Right lobe of liver (tissue), 6 donors: ENCODE measurements at places on chromosomes 11 and 22. TPM values are rescaled to one million over a fixed set of nuclear protein-coding genes. Genes with fewer than 3 reads are reported as not detected.

- DNase-seq, result peak; percentile 55
Observed at GRCh38 chr11:65852508-65853245, 5.3 kb downstream of the CFL1 start.

GRCh38 chr11:61340979-61341378 lies 8.0 kb downstream of the TKFC start:
- DNase-seq, result no peak

DNA sequence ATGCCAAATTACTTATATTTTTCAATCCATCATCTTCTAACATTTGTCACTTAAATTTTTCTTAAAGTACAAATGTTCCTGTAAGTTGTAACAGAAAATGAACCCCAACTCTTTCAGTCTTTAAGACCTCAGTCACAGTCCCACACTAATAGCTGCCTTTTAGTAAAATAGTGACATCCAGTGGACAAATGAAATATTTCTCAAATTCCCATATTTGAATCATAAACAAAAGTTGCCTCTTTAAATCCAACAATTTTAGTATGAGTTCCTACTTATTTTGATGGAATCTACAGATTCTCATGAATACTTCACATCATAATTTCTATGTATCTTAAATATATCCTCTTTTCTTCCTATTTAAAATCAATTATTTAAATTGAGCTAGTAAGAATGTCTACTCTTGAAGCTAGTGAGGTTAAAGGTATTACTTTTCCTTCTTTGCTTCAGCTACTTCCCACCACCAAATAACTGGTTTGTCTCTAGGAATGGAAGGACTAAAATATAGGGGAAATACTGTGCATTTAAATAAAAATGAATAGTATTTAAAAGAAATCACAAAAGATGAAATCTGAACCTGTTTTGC lies 9.2 kb downstream of the LIN7C start:
- DNase-seq, result no peak

The C11orf16 gene
- total RNA-seq, result not detected

GRCh38 chr22:32044477-32044876 lies 1.4 kb downstream of the SLC5A1 start:
- no peak for DNase-seq
